Osteocyte (in vitro differentiated cells): ENCODE measurements at places on chromosomes 3 and 15. TPM values are rescaled to one million over a fixed set of nuclear protein-coding genes. Genes with fewer than 3 reads are reported as not detected.

The EPHB3 gene
- total RNA-seq: 10.6 and 11.4 TPM in 2 replicates

DNA sequence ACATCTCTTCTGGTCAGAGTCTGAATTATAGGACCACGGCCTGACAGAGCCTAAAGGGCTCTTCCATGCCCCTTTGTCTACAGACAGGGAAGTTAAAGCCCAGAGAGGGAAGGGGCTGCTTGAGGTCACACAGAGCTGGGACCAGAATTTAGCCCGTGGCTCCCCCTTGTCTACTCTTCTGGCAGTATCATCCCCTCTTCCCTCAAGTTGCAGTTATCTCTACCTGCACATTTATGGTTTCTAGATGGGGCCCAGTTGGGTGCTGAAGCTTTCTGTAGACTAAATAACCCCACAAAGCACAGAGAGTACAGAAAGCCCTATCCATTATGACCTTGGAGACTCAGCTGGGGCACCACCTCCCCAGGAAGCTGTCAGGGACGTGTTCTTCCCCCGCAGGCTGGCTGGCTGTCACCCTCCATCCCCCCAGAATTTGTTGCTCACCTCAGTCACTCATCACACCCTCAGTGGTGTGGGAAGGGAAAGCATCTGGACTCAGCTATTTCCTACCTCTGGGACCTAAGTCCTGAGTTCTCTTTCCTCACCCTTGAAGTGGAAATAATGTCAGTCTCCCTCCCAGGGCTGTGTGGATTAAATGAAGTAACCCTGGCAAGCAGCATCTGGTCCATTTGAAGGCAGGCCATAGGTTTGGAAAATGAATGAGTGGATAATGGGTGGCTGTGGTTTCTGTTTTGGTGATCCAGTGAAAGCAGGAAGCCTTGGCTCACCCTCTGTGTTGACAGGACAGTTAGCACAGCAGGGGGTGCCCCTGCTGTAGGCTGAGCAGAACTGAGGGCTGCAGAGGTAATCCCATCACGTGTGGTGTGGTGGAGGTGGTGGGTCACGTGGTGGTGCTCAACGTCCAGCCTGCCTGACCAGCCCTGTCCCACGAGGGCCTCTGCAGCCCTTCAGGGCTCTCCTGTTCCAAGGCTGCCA lies 16.3 kb downstream of the ACOX2 start:
- no peak overlapping the region for H3K4me3 ChIP-seq
- H3K36me3 ChIP-seq: no peaks in the 10 kb centered on the region
- no peak overlapping the region for H3K27ac ChIP-seq
- no peaks in the 10 kb centered on the region for H3K27me3 ChIP-seq

The OIP5 gene
- total RNA-seq: 2.4 and 3.1 TPM in 2 replicates

GRCh38 chr3:115239717-115240116 lies 92.6 kb upstream of the ZBTB20 start:
- no peak overlapping the region for H3K4me3 ChIP-seq
- peaks cover 13% of the 10 kb centered on the region for H3K4me1 ChIP-seq
- no peaks in the 10 kb centered on the region for H3K27me3 ChIP-seq
- no peaks in the 10 kb centered on the region for H3K36me3 ChIP-seq
- no peak for DNase-seq

The KIF7 gene
- 18.2 and 20.0 TPM in 2 replicates for total RNA-seq

- peak overlapping the region; percentile 47 for H3K27ac ChIP-seq
- no peaks in the 10 kb centered on the region for H3K27me3 ChIP-seq
- H3K36me3 ChIP-seq: peaks cover 4% of the 10 kb centered on the region
- no peak overlapping the region for H3K4me3 ChIP-seq
- peaks cover 5% of the 10 kb centered on the region for H3K4me1 ChIP-seq
Observed at GRCh38 chr3:25527801-25528200, 99.7 kb downstream of the RARB start.

DNA sequence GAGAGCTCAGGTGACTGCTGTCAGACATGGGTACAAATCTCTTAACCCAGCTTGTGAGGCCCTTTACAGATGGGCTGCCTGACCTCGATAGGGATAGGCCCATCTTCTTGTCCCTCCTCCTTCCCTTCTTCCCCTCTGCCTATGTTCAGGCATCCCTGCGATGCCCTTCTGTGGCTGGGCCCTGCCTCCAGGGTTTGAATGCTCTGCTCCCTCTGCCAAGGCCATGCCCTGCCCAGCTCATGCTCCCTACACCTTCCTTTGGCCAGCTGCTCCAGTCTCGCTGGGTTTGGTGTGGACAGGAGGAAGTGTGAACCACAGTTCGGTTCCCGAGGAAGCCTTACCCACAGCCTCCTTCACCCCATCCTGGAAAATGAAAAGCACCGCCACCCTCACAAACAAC lies 4.3 kb downstream of the FYCO1 start:
- H3K27me3 ChIP-seq: no peaks in the 10 kb centered on the region
- H3K4me3 ChIP-seq: no peak overlapping the region
- H3K4me1 ChIP-seq: peaks cover 27% of the 10 kb centered on the region
- no peak for DNase-seq
- no peak overlapping the region for H3K27ac ChIP-seq
- no peaks in the 10 kb centered on the region for H3K36me3 ChIP-seq

DNA sequence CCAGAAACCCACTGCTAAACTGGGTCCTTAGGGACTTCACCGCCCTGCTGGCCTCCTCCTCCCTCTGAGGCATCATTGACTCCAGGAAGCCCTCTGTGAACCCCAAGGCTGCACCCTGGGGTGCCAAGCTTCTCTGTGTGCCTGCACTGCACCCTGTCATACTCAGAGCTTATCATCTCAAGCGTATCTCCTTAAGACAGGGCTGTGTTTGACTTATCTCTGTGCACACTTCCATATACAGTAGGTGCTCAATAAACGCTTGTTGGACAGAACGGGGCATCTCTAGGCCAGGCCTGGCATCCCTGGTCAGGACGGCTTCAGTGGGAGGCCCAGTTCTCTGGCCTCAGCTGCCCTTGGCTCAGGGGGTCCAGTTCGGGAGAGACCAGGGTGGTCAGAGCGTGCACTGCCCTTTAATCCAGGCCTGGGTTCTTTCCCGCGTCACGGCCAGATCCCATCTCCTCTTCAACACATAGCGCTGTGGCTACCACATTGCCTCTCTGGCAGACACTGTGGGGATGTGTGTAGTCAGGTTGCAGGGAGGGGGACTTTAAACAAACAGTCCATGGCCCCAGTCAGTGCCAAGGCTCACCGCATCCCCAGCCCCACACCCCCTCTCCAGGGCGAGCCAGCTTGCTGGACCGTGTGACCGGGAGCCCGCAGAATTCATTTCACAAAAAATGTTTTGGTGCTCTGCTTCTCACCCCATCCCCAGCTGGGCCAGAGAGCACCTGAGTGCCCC lies 33.4 kb downstream of the MAGEF1 start:
- no peaks in the 10 kb centered on the region for H3K36me3 ChIP-seq
- peaks cover 25% of the 10 kb centered on the region for H3K4me1 ChIP-seq
- H3K27ac ChIP-seq: peak overlapping the region; percentile 65
- peaks cover 12% of the 10 kb centered on the region for H3K27me3 ChIP-seq
- H3K4me3 ChIP-seq: no peak overlapping the region

The CD200 gene
- total RNA-seq: 0.27 TPM in 1 of 2 replicates, not detected in the other

- no peak for DNase-seq
- H3K36me3 ChIP-seq: no peaks in the 10 kb centered on the region
- H3K4me3 ChIP-seq: no peak overlapping the region
Observed at GRCh38 chr15:49718234-49718633, 97.4 kb downstream of the DTWD1 start.

- H3K4me1 ChIP-seq: no peaks in the 10 kb centered on the region
- H3K4me3 ChIP-seq: no peak overlapping the region
- no peak for DNase-seq
- peak overlapping the region; percentile 12 for H3K27ac ChIP-seq
- H3K27me3 ChIP-seq: no peaks in the 10 kb centered on the region
Observed at GRCh38 chr3:153614563-153614962, 452.5 kb downstream of the RAP2B start.

The STAB1 gene
- total RNA-seq: not detected in 2 replicates

GRCh38 chr3:76011121-76011520 lies 225.8 kb upstream of the ZNF717 start:
- no peak for DNase-seq
- no peaks in the 10 kb centered on the region for H3K36me3 ChIP-seq
- no peak overlapping the region for H3K4me3 ChIP-seq
- no peaks in the 10 kb centered on the region for H3K4me1 ChIP-seq
- H3K27ac ChIP-seq: no peak overlapping the region
